NCI-H1092 treated with DMSO at 0.1 percent for 48 hours (cell line): ENCODE measurements at places on chromosomes 7 and 10.

DNA sequence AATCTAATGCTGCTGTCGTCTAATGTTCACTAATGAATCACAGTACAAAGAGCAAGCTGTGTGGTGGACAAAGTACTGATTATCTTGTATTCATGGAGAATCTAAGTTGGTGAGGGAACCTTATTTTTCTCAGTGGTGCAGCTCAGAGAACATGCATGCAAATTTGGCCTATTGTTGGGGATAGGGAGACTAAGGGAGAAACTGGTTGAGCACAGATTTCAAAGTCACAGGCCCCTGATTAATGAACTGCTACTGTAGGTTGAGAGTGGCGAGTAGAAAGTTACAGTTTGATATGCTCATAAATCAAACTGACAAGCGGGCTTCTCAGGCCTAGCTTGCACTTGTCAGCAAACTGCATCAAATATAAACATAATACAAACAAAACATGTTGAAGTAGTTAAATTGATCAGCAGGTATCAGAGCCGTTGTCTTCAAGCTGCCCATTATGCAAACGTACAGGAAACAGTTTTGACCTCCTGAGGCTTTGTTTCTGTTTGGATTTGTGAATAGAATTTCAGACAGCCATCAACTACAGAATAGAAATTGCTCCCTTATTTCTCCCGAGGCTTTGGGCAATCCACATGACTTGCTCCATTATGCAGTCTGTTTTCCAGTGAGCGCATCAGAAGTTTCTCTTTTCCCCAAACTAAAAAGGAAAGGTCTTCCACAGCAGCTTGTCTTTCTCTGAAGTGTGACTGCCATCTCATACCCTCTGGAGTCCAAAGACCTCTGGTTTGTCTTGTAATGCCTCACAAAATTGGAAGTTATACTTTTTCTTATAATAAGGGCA lies 215.8 kb downstream of the FOXP2 start:
- DNase-seq: no peak

DNA sequence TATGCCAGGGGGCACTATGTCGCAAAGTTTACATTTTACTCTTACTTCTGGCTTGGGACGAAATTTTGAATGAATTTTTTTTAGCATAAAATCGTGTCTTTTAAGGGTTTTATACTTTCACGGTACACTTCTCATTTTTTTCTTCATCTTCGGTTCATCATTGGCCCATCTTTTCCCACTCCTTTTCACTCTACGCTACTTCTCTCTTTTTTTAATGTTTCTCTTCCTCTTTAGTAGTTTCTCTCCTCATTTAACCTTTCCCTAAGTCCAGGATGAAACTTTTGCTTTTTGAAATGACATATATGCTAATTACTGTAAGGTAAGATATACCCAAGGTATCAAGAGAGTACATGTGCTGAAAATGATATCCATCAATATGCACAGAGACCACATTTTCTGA lies 39.5 kb downstream of the C7orf33 start:
- DNase-seq: no peak

GRCh38 chr7:29278337-29279069 lies 83.9 kb downstream of the CHN2 start:
- peak; percentile 86 for DNase-seq

DNA sequence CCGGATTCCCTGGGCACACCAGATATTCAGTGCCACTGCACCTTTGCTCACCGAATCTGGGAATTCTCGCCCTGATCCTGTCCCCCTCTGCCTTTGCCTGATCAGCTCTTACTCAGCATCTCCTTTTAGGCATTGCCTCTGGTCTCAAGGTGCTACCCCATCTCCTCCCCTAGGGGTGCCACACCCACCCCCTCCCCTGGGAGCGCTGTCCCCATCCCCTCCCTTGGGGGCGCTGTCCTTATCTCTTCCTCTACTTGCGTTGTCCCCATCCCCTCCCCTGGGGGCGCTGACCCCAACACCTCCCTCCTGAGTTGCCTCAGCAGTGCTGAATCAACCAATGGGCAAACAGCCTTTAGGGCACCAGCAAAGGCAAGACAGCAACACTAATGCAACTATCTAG lies 686.9 kb upstream of the FOXK1 start:
- no peak for DNase-seq

DNA sequence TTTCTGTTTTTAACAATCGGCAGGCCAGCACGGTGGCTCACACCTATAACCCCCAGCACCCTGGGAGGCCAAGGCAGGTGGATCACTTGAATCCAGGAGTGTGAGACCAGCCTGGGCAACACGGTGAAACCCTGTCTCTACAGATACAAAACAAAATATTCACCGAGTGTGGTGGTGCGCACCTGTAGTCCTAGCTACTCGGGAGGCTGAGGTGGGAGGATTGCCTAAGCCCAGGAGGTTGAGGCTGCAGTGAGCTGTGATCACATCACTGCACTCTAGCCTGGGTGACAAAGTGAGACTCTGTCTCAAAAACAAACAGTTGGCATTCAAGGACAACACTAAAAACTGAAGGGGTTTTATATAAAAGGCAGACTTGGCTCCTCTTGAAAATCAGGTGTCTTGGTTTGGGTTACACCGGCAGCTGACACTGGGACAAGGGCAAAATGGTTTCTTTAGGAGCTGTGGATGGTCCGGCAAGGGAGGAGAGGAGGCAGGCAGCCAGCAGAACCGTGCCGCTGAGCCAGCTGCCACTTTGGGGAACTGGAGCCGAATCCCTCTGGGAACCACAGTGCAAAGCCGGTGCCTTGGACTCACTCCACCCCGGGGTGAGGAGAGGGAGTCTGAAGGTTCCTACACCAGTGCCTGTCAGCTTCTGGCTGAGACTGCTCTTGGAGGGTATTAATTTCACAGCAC lies 52.6 kb downstream of the CHST3 start:
- DNase-seq: peak; percentile 61

DNA sequence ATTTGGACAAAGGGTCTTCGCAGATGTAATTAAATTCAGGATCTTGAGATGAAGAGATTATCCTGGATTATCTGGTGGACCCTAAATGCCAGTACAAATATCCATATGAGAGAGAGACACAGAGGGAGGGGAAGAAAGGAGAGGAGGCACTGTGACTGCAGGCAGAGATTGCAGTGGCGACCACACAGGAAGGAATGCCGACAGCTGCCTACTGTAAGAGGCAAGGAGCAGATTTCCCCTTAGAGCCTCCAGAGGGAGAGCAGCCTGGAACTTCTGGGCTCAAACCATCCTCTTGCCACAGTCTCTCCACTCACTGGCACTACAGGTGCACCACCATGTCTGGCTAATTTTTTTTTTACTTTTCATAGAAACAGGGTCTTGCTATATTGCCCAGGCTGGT lies 152.3 kb downstream of the SDK1 start:
- DNase-seq: no peak

- no peak for DNase-seq
Measured at GRCh38 chr7:114242992-114243507, 171.6 kb upstream of the FOXP2 start.

DNA sequence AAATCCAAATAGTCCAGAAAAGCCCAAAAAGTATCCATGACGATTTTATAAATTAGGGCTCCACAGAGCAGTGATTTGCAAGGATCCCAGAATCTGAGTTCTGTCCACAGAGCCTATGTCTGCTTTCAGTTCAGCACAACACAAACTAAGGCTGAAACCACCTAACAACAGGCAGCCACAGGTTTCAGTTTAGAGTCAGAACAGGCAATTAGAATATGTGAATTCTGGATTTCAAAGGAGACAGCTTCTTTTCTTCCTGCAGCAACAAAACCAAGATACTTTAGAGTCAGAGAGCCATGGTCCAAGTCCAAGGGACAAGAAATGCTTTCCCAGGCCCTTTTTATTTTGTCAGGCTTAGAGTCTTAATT lies 23.6 kb downstream of the IFIT3 start:
- DNase-seq: no peak

DNA sequence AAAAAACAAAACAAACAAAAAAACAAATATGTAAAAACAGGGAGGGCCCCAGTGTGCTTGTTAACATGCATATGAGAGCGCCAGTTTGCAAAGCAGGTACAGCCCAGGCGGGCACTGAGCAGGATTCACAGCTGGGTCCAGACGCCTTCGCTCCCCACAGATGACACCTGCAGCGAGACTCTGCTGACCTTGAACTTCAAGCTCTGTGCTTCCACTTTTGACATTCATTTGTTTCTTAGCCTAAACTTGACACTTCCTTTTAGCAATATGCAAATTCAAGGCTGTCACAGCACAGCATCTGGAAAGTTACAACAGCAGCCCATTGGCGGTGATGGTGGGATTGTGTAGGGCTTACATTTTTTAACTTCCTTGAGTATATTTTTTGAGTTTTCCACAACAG lies 88.8 kb upstream of the TNS3 start:
- no peak for DNase-seq

DNA sequence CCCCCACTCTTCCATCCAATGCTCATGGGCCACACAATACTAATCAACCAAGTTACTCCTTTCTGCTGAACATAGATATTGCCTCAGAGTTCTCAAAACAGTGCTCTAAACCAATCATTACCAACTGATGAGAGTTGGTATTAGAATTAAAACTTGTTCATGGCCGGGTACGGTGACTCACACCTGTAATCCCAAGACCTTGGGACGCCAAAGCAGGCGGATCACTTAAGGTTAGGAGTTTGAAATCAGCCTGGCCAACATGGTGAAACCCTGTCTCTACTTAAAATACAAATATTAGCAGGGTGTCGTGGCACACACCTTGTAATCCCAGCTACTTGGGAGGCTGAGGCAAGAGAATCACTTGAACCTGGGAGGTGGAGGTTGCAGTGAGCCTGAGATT lies 8.2 kb downstream of the TM9SF3 start:
- DNase-seq: no peak

DNA sequence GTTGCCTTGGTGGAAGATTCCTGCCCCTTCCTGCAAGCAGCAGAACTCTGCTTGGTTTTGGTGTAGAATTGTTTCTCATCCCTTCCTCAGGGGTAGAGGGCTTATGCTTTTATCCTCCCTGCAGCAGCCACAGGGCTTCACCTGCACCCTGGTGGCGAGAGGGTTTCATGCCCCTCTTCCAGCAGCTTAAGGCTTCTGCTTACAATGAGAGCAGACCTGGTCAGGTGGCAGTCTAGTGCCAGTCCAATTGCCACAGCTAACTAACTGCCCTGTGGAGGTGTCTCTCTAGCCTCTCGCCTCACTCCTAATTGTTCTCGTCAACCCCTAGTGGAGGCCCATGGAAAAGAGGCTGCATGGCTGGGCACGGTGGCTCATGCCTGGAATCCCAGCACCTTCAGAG lies 19.3 kb downstream of the ACBD7 start:
- no peak for DNase-seq

- DNase-seq: no peak
Measured at GRCh38 chr10:62261666-62262065, 7.0 kb downstream of the RTKN2 start.

- DNase-seq: no peak
Measured at GRCh38 chr7:90972906-90973550, 291.2 kb upstream of the FZD1 start.

DNA sequence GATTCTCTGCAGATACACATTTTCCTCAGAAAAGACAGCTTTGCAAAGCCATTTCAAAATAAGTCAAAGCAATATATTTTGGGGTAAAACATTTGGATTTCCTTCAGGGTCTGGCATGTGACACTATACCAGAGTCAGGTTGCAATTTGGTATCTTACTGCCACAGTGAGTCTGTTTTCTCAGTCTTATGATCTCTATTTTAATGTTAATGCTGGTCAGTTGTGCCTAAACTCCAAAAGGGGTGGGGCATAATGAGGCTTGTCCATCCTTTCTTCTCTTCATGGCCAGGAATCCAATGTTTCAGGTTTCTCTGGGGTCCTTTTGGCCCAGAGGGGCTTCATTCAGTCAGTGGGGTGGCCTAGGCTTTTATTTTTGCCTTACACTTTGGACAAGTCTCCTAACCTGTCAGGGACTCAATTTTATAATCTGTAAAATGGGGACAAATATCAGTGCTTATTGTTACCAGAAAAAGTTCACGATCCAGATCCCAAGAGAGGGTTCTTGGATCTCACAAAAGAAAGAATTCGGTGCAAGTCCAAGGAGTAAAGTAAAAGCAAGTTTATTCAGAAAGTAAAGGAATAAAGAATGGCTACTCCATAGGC lies 341.5 kb downstream of the GALNT17 start:
- DNase-seq: no peak

GRCh38 chr7:1028044-1028770 lies 16.1 kb upstream of the GPR146 start:
- DNase-seq: peak; percentile 91

DNA sequence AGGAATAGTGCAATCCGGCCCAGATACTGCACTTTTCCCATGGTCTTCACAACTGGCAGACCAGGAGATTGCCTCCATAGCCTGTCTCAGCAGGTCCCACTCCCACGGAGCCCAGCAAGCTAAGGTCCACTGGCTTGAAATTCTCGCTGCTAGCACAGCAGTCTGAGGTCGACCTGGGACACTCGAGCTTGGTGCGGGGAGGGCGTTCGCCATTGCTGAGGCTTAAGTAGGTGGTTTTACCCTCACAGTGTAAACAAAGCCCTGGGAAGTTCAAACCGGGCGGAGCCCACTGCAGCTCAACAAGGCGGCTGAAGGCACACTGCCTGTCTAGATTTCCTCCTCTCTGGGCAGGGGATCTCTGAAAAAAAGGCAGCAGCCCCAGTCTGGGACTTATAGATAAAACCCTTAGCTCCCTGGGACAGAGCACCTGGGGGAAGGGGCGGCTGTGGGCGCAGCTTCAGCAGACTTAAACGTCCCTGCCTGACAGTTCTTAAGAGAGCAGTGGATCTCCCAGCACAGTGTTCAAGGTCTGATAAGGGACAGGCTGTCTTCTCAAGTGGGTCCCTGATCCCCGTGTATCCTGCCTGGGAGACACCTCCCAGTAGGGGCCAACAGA lies 293.5 kb upstream of the GALNT17 start:
- DNase-seq: no peak

DNA sequence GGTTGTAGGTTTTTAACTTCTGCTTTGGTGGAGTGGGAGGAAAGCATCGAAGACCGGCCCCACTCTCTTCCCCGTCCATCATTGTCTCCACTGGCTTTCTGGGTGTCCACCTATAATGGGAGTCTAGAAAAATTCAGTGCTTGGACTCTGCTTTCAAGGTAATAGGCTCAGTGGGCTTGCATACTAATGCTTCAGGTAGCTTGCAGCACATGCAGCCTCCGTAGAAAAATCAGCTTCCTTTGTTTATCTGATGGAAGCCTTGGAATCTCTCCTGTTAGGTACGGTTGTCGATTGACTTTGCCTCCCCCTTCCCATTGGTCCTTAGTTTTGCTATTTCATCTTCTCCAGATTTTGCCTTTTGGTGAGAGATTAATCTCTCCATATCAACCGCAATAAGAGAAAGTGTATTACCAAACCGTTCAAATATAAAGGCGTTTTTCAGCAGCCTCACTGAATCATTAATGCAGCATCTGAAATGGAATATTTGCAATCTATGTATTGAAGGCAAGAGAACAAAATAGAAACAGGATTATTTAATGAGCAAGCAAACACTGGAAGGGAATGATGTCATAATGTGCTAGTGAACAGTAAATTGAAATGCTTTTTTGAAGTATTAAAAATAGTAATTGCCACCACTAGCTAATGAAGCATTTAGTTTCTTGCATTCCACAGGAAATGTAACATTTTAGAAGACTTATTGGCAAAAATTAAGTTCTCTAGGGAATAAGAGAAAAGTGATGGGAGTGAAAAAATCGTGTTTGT lies 944 bp downstream of the AVL9 start:
- peak; percentile 45 for DNase-seq
